ENCODE measurements at places on chromosomes 3 and 15.

- no peak for DNase-seq
Observed at GRCh38 chr3:141076797-141077571, 25.8 kb downstream of the SPSB4 start.

DNA sequence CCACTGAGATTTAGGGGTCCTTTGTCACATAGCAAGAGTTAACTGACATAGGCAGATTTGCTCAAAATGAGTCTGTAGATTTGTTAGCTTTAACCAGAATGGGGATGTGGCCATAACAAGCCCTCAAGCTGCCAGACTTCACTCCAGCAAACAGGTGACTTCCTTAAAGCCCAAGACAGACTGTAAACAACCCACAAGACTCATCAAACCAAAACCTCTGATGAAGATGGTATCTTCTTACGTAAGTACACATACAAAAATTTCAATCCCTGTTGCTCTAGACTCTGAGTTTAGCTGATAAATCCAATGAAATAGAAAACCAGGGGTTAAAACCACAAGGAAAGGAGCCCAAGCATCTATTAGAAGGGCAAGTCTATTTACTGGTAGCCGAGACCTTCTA is 18.2 kb upstream of the ZBTB20 start:
- DNase-seq, result peak; percentile 53

DNA sequence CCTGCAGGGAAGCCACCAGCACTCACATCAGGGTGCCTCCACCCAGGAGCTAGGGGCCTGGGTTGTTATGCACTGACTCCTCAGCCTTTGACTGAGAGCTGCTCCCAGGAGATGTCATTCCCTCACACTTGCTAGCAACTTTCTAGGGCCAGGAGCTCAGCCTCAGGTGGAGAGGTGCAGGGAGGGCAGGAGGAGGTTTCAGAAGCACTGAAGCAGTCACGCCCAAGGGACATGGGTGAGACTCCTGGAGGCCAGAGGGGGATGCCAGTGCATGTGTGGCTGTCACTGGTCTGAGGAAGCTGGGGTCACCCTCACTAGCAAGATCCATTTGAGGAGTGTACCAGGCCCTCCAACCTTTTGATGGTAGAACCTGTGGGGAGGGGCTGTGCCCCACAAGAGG is 271.2 kb downstream of the PLCL2 start:
- no peak for DNase-seq

GRCh38 chr3:122947738-122948137 is 79.8 kb downstream of the SEMA5B start:
- DNase-seq, result no peak

GRCh38 chr3:112605285-112605684 is 35.7 kb downstream of the CCDC80 start:
- DNase-seq, result no peak

Data from CD4-positive, alpha-beta T cell treated with Interleukin-6 at 100 ng/mL for 8 hours (primary cell).